ENCODE measurements at places on chromosomes 13 and 19.

DNA sequence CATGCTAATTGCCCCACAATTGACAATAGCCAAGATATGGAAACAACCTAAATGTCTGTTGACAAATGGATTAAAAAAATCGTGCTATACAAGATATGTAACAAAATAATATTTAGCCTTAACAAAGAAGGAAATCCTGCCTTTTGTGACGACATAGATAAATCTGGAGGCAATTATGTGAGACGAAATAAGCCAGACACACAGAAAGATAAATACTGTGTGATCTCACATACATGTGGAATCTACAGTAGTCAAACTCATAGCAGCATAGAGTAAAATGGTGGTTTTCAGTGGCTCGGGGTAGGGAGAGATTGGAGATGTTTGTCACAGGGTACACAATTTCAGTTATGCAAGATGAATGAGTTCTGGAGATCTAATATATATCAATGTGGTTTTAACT lies 895.8 kb downstream of the SLITRK6 start:
- no peak for DNase-seq

DNA sequence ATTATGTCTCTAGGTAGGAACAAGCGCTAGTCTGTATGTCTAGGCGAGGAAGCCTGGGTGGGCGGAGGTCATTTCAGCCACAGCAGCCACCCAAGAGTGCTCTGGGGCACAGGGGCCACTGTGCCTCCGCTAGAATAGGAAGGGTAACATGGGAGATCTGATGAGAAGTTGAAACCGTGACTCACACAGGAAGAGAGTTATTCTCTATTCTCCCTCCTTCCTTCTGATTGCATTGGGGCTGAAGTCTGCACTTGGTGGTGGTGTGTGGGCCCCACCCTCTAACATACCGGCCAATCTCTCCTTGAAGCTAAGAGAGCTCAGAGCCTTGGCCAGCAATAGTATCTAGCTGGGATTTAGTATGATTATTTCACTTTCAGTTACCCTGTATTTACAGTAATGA lies 20.3 kb upstream of the GGACT start:
- peak; percentile 67 for DNase-seq

DNA sequence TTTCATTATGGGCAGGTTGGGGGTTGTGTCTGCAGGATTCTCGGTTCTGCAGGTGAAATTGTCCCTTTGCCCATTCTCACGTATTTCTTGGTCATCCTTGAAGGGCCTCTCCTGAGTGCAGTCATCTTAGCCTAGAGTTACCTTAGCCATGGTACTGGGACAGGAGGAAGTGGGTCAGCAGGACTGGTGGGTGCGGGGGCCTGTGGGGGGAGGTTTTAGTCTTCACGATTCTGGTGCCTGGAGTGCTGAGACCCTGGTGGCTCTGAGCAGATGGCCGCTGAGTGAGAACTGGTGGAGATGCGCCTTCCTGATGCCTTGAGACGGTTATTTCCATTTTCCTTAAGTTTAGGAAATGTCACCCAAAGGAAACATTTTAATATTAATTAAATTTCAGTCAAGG lies 11.8 kb downstream of the COL4A2 start:
- DNase-seq = no peak

DNA sequence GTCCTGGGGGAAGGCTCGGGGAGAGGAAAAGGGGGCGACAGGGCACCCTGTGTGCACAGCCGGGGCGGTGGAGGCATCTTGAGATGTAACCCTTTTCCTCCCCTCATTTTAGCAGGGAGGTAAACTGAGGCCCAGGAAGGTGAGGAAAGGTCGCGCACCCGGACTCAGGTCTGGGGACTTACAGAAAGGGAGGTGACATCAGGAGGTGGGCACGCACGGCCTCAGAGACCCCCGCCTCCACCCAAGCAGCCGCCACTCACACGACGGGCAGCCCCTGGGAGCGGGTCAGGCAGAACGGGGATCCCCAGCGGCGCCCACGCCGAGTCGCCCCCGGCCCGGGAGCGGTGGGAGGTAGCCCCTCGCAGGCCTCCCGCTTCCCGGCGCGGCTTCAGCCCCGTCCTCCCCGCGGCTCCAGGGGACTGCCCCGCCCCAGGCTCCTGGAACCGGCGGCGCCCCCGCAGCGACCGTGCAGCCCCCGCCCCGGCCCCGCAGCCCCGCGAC lies 477 bp downstream of the PIP5K1C start:
- DNase-seq = no peak

GRCh38 chr19:46896076-46896794 lies 35.4 kb downstream of the ARHGAP35 start:
- no peak for DNase-seq

- DNase-seq = no peak
These were observed 14.5 kb downstream of the PDCD5 start for GRCh38 chr19:32595491-32595890.

Measured in inflammatory macrophage treated with lipopolysaccharide for 4 hours (primary cell).